ENCODE measurements at places on chromosomes 5 and 9. TPM values are rescaled to one million over a fixed set of nuclear protein-coding genes. Genes with fewer than 3 reads are reported as not detected.

DNA sequence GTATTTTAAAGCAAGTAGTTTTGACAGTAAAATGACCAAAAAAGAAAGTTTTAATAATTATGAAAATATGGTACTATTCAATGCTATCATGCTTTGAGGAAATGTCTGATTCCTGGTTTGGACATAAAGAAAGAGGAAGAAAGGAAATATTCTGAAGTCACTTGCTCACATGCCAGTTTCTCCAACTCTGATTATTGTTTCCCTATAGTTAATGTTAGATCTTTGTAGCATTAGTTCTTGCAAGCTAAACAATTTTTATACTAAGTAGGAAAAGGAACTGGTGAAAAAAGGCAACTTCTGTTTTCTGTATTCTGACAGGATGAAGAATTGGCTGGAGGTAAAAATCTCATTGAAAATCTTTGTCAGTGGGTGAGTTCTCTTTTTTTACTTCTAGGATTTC lies 119.5 kb downstream of the YTHDC2 start:
- DNase-seq, result no peak

DNA sequence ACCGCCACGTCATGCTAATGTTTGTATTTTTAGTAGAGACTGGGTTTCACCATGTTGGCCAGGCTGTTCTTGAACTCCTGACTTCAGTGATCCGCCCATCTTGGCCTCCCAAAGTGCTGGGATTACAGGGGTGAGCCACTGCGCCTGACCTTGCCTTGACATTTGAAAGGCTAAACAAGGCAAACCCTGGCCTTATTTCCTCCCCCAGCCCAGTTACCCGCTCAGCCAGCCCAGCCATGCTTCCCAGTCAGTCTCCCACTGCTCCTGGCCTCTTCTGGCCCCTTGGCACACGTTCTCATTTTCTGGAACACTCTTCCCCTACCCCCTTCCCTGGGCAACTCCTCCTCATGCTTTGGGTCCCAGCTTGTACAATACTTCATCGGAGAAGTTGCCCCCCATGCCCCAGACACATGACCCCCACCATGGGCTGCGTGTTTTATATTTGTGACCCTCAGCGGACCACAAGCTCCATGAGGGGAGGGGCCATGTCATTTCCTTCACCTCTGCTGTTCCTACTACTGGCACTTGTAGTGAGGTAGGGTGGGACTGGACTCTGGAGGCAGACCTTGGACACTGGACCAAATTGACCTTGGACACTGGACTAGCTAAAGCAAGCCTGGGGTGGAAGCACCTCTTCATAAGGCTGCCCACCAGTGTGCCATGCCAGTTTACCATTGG lies 94.4 kb upstream of the IER5L start:
- no peak for DNase-seq

DNA sequence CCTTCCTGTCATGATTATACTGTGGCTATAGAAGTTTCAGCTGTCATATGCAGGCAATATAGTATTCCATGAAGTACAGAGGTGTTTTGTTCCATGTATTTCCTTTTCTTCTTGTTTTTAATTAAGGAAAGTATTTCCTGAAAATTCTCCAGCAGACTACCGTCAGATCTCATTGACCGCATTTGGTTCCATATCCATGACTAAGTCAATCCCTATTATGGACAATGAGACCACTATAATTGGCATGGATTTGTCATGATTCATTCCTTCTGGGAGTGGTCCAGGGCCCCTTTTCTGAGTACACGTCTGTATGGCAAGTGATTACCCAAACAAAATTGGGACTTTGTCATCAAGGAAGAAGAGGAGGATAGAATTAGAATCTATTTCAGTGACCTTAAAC lies 283.2 kb upstream of the CLINT1 start:
- no peak for DNase-seq

NME5 gene
- 26.5 TPM for polyA plus RNA-seq

Measured in renal pelvis (tissue), 12 donors.